ENCODE measurements at places on chromosomes 7 and 10. TPM values are rescaled to one million over a fixed set of nuclear protein-coding genes. Genes with fewer than 3 reads are reported as not detected.

DNA sequence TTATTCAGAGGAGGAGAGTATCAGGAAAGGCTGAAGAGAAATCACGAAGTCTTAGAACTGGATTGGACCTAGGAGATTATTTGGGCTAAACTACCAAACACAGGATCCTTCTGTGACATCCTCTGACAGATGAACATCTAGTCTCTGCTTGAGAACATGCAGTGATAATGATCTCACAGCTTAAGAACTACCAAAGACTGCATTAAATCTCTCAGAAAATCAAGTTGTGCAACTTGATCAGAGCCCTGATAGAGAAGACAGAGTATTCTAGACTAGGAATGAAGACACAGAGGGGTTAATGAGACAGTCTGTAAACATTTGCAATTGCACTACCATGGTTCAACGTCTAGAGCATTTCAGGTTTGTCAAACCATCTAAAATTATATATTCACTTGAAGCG lies 37.1 kb upstream of the AGBL3 start:
- DNase-seq = no peak

- no peak for DNase-seq
These were observed 8.3 kb upstream of the ZNF783 start for GRCh38 chr7:149253665-149254064.

- DNase-seq = no peak
These were observed 35.7 kb downstream of the CYP17A1 start for GRCh38 chr10:102801496-102801895.

GRCh38 chr7:29920491-29920890 lies 69.1 kb downstream of the SCRN1 start:
- DNase-seq = no peak

- no peak for DNase-seq
These were observed 144.9 kb upstream of the MTPN start for GRCh38 chr7:136122026-136122425.

DNA sequence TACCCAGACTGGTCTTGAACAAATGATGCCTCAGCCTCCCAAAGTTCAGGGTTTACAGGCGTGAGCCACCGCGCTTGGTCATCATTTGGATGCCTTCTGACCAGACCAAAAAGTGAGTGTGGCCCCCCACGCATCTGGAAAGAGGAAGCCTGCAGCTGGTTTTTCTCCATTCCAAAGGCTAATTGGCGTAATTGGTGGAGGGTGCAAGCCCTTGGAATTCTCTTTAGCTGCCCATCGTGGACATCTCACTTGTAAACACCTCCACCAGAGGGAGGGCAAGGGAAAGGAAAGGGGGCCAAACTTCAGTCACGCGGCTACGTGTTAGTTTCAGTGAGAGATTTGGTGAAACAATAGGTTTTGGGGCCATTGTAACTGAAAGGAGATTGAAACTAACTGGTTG lies 4.1 kb upstream of the ARHGAP21 start:
- no peak for DNase-seq

DNA sequence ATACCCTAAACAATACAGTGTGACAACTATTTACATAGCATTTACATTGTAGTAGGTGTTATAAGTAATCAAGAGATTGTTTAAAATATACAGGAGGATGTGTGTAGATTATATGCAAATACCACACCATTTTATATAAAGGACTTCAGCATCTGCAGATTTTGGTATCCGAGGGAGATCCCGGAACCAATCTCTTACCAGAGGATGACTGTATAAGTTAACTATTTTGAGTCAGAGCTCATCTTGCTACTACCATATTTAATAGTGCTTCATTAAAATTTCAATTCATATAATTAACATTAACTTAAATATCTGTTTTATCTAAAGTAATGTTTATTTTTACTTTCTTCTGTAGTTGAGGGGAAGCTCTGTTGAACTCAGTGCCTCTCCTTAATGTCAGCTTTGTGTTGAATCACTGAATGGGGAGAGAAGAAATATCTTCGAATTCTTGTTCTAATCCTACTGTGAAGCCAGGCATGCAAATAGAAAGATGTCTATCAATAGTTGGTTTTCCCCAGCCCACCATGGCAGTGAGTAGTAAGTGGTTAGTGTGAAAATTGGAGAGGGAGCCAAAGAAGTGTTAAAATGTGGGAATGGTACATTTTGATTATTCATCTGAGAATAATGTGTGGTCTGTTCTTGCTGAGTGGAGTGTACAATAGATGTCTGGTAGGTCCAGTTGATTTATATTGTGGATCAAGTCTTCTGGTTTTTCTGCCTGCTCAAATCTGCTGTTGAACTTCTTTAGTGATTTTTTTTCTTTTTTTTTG lies 90.1 kb upstream of the CYP26C1 start:
- DNase-seq = no peak

- DNase-seq = no peak
These were observed 298.5 kb downstream of the ELMO1 start for GRCh38 chr7:37150180-37150579.

Gene NPC1L1
- total RNA-seq = under 0.01 TPM

Gene EFCAB10
- total RNA-seq = not detected

Gene SPDYE5
- total RNA-seq = under 0.01 TPM

Gene NXPH1
- total RNA-seq = not detected

Gene SH2D4B
- total RNA-seq = under 0.01 TPM

Gene ADIRF
- total RNA-seq = not detected

Gene OR6V1
- total RNA-seq = not detected

Gene FOXI2
- 0.54 TPM for total RNA-seq

Gene SLC29A3
- total RNA-seq = 10.8 TPM

Gene PPP1R17
- total RNA-seq = under 0.01 TPM
